Right ventricle myocardium superior (tissue), 1 donor: ENCODE measurements at places on chromosomes 6 and 20. TPM values are rescaled to one million over a fixed set of nuclear protein-coding genes. Genes with fewer than 3 reads are reported as not detected.

- DNase-seq = no peak
Measured at GRCh38 chr6:169955731-169956437, 204.5 kb downstream of the ERMARD start.

The DEFB132 gene
- total RNA-seq = not detected

DNA sequence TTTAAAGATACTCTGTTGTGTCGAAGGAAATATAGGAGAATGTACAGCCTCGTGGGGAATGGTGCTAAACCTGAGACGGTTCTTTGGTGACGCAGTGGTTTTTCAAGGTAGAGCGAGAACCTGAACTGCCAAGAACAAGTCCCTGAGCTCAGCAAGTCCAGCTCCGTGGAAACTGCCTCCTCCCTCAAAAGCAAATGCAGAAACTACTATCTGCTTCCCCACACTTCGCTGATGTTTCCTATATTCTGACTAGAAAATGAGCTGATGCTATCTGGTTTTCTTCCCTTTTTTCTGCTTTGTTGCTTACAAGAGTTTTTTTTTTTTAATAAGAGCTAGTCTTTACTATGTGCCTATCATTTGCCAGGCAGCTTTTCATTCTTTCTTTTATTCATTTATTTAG, 85.3 kb upstream of the LY86 start:
- no peak for DNase-seq

GRCh38 chr6:161476711-161477110, 202.8 kb upstream of the AGPAT4 start:
- no peak for DNase-seq

GRCh38 chr6:112232845-112233256, 21.5 kb downstream of the LAMA4 start:
- DNase-seq = no peak
